Astrocyte (in vitro differentiated cells and primary cell): ENCODE measurements at places on chromosomes 12 and 14. TPM values are rescaled to one million over a fixed set of nuclear protein-coding genes. Genes with fewer than 3 reads are reported as not detected.

Gene KCNMB4
- total RNA-seq = 8.3 and 10.5 TPM in 2 replicates

Gene SLC6A15
- 14.0 and 16.7 TPM in 2 replicates for total RNA-seq

Gene PPTC7
- 14.9 and 16.6 TPM in 2 replicates for total RNA-seq

Gene TAS2R13
- 0.34 and 0.43 TPM in 2 replicates for total RNA-seq
